ENCODE measurements at places on chromosomes 16 and 17.

GRCh38 chr16:87464691-87465300, 28.0 kb downstream of the ZCCHC14 start:
- ATAC-seq, result peak; percentile 66

DNA sequence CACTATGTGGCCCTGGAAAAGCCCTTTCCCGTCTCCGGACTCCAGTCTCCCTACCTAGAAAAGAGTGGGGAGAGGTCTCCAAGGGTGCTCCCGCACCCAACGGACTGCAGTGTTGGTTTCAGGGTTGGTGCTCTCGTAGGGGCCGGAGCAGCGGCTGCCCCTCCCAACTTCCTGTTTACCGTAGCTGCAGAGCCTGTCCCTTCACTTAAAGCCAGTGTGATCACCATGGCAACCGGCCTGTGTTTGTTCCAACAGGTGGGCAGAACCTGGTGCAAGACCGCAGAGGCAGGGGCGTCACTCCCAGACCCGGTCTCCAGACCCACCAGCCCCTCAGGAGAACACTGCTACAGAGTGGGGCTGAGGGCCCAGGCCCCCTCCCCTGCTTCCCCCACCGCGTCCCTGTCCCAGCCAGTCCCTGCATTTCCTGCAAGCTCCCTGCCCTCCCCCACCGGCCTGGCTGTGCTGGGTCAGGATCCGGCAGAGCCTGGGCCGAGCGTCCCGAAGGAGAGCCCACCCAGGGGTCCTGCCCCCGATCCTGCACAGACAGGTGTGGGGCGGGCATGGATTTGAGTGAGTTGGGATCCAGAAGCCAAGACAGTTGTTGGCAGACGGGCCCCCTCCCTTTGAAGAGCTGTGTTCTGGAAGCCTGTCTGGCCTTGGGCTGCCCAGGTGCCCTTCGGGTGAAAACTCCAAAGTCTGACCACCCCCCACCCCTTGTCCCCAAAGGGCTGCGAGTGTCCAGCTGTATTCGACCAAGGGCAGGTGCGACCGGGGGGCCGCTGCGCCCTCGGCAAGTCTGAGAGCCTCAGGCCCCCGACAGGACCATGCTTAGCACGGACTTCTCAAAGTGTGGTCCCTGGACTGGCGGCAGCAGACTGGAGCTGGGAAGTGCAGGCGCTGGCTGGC, 1.5 kb upstream of the BAIAP3 start:
- peak; percentile 31 for ATAC-seq

- ATAC-seq, result no peak
Observed at GRCh38 chr17:50909765-50910605, 43.8 kb upstream of the TOB1 start.

- no peak for ATAC-seq
Observed at GRCh38 chr17:17770632-17771044, 66.1 kb downstream of the SREBF1 start.

DNA sequence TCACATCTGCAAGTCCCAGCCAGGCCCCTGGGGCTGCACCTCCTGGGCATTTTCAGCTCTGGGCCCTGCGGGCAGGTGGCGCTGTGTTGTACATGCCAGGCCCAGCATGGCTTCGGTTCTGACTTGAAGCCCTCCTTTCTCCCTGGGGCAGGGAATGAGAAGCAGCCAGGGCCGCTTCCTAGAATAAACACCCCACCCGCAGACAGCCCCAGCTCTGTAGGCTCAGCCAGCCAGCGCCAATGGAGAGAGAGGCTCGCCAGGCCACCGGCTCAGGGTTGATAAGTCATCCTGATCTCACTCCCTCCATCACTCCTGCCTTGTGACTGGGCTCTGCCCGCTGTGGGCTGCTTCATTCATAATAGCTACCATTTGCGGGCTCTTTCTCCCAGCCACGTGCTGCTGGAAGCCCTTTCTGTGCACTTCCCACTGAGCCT, 6.0 kb upstream of the GLIS2 start:
- peak; percentile 25 for ATAC-seq

GRCh38 chr16:50466170-50466569, 82.0 kb upstream of the NKD1 start:
- no peak for ATAC-seq

GRCh38 chr16:49510654-49511305, 137.2 kb downstream of the C16orf78 start:
- no peak for ATAC-seq

GRCh38 chr17:40209404-40210093, 9.6 kb upstream of the WIPF2 start:
- ATAC-seq, result peak; percentile 78

DNA sequence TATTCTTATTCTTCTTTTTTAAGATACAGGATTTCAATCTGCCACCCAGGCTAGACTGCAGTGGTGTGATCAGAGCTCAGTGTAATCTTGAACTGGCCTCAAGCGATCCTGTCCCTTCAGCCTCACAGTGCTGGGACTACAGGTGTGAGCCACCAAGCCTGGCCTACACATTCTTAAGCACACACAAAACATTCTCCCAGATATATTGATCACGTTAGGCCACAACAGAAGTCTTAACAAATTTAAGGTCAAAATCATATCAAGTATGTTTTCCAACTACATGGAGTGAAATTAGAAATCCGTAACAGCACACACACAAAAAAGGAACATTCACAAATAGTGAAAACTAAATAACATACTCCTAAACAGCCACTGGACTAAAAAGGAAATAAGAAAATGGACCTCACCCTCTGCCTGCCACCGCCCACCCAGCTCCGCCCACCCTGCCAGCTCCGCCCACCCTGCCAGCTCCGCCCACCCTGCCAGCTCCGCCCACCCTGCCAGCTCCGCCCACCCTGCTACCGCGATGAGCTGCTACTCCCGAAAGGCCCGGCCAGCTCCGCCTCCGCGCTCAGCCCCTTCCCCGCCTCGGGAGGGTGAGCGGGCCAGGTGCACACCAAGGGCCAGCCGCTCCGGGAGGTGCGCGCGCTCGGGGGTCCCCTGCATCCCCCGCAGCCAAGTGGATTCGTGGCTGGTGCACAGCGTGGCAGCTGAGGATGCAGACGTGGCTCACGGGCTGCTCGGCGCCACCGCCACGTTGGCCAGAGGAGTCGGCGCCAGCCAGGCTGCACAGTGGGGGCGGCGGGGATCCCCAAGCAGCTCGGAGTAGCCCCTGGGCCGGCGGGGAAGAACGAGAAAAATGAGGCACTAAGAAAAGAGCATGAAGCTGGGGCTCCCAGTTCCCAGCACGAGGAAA, 41.2 kb downstream of the C16orf87 start:
- peak; percentile 96 for ATAC-seq

GRCh38 chr17:41870627-41871026, 5.4 kb upstream of the KLHL11 start:
- ATAC-seq, result no peak

GRCh38 chr17:11334493-11334892, 93.5 kb downstream of the SHISA6 start:
- no peak for ATAC-seq

All from SK-N-SH treated with all-trans-retinoic acid at 6 μM for 48 hours (cell line).